ENCODE measurements at places on chromosomes 13 and 19. TPM values are rescaled to one million over a fixed set of nuclear protein-coding genes. Genes with fewer than 3 reads are reported as not detected.

Gene ARHGAP33
- total RNA-seq: 19.5 TPM

DNA sequence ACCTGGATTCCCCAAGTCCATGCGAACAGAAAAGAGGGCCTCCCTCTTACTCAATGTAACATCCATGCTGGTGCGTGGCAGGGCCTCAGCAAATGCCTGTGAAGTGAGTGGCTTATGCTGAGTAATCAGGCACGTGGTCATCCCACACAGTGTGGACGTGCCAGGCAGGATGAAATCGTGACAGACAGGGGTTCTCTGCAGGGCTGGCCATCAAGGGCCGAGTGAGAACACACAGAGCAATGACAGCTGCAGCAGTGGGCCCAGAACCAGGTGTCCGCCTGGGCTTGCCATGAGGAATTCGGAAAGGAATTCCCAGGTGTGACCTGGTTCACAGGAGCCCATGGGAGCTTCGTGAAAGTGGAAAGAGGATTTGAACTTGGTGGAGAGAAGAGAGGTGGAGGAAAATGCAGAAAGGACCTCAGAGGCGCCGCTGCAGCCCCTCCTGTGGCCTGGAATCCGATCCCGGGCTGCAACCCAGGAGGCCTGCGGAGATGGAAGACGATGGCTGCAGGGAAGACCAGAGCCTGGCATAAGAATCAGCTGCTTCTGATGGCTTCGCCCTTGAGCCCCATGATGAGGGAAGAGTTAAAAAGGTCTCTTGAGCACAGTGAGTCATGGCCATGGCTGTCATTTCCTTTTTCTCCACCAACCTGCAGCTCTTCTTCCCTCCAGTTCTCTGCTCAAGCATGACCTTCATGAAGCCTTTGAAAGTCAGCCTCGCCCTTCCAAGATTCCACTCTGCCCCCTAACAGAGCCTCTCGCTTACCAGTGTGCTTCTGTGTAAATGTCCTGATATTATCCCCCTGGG, 34.6 kb upstream of the SOX1 start:
- H3K4me1 ChIP-seq: no peaks in the 10 kb centered on the region
- no peak overlapping the region for H3K27ac ChIP-seq
- no peak for DNase-seq
- H3K36me3 ChIP-seq: no peaks in the 10 kb centered on the region
- H3K4me3 ChIP-seq: no peak overlapping the region
- no peaks in the 10 kb centered on the region for H3K27me3 ChIP-seq

DNA sequence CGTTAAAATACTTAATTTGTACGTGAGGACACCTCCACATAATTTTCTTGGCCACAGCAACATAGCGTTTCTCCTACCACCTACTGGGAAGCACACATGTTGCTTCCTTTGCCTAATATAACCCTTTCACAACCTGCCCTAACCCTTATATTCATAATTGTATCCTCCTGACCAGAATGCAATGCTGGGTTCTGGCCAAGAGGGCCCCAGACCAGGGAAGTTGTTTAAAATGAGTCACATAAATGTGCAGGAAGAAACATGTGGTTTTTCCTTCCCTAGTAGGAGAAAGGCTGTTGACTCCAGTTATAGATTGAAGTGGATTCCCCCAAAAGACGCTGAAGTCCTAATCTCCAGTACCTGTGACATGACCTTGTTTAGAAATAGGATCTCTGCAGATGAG, 187.3 kb downstream of the NUFIP1 start:
- no peak overlapping the region for H3K4me3 ChIP-seq
- no peaks in the 10 kb centered on the region for H3K4me1 ChIP-seq
- no peaks in the 10 kb centered on the region for H3K36me3 ChIP-seq
- no peak overlapping the region for H3K27ac ChIP-seq

DNA sequence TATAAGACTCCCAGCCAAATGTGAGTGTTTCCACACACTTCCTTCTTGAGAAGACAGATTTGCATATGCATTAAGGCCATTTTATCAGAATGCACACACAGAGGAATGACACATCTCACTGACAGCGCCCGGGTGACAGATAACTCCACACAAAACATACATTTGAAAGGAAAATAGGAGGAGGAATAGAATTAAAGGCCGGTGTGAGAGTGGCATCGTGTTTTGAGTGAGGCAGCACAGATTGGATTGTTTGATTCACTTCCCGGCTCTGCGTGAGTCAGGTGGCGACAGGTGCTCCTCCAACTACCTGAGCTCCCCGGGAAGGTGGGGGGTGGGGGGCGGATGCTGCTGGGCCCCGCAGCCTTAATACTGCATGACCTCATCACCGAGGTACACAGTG, 429.0 kb downstream of the TSHZ3 start:
- no peak for DNase-seq
- no peak overlapping the region for H3K27ac ChIP-seq
- peaks cover 3% of the 10 kb centered on the region for H3K27me3 ChIP-seq

Gene LNX2
- total RNA-seq: 3.9 TPM

GRCh38 chr13:77506874-77507273, 28.6 kb upstream of the SCEL start:
- no peak overlapping the region for H3K27ac ChIP-seq
- no peak for DNase-seq
- H3K4me1 ChIP-seq: no peaks in the 10 kb centered on the region
- no peak overlapping the region for H3K4me3 ChIP-seq
- H3K27me3 ChIP-seq: no peaks in the 10 kb centered on the region
- no peaks in the 10 kb centered on the region for H3K36me3 ChIP-seq

DNA sequence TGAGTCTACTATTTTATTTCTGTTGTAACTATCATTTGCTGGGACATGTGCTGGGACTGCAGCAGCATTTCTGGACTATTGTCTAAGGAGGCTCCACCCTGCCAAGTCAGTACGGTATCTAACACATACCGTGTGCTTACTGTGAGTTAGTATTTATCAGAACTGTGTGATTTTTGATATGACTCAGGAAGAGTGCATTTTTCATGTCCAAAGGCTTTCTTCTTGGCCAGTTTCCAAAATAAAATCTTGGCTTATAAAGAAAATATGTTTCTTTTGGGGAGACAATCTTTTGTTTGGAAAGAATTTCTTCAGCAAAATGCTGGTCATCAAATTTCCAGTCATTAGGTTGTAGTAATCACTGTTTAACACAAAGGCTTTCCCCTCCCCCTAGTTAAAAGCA, 11.6 kb downstream of the PARP4 start:
- H3K36me3 ChIP-seq: peaks cover 84% of the 10 kb centered on the region
- H3K27me3 ChIP-seq: no peaks in the 10 kb centered on the region
- peaks cover 4% of the 10 kb centered on the region for H3K4me1 ChIP-seq
- no peak overlapping the region for H3K4me3 ChIP-seq

All from CD4-positive, alpha-beta T cell (primary cell).